GM23248 (cell line): ENCODE measurements at places on chromosomes 13 and 19. TPM values are rescaled to one million over a fixed set of nuclear protein-coding genes. Genes with fewer than 3 reads are reported as not detected.

GRCh38 chr13:48066310-48066989, 28.5 kb downstream of the MED4 start:
- DNase-seq, result peak; percentile 10

GRCh38 chr13:67493835-67494234, 263.7 kb upstream of the PCDH9 start:
- DNase-seq, result no peak

GRCh38 chr19:648305-648704, 8.6 kb downstream of the FGF22 start:
- no peak for DNase-seq

GRCh38 chr19:10115392-10116084, 4.0 kb downstream of the P2RY11 start:
- DNase-seq, result peak; percentile 31

- DNase-seq, result no peak
Observed at GRCh38 chr13:34719060-34719875, 222.8 kb upstream of the NBEA start.

DNA sequence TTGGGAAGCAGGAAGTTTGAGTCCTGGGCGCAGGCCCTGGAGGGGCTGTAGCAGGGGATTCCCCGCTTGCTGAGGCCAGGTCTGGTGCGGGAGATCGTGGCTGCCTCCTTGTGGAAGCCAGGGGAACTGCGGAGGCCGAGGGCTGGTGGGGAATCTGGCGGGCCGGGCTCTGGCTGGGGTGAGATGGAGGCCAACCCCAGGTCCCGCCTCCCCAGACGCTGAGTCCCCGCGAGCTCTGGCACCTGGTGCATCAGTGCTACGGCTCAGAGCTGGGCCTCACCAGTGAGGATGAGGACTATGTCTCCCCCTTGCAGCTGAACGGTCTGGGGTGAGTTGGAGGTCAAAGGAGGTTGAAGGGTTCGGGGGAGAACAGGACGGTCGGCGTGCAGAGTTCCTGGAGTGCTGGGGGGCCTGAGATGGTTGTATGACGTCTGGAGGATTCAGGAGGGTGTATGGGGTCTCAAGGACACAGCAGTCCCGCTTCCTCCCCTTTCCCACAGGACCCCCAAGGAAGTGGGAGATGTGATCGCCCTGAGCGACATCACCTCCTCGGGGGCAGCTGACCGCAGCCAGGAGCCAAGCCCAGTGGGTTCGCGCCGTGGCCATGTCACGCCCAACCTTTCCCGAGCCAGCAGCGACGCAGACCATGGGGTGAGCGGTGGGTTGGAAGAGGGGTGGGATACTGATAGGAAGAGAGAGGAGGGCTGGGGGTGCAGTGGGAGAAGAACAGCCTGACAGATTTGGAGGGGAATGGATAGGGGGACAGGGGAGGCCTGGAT, 13.1 kb downstream of the GRAMD1A start:
- peak; percentile 65 for DNase-seq

GRCh38 chr19:19460258-19460731, 54.8 kb downstream of the GATAD2A start:
- peak; percentile 42 for DNase-seq

DNA sequence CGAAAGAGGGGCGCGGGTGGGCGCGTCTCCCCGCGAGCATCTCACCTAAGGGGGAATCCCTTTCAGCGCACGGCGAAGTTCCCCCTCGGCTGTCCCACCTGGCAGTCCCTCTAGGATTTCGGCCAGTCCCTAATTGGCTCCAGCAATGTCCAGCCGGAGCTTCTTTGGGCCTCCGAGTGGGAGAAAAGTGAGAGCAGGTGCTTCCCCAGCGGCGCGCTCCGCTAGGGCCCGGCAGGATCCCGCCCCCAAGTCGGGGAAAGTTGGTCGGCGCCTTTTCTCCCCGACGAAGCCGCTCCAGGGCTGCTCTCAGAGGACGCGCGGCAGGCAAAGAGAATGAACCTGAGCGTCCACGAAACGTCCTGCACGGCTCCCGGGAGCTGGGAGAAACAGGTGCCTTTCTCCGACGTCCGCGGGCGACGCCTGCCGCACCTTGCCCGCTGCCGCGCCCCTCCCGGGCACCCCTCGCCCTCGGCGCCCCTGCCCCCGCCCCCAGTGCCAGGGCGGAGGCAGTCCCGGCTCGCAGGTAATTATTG, 366 bp upstream of the KL start:
- peak; percentile 8 for DNase-seq

DNA sequence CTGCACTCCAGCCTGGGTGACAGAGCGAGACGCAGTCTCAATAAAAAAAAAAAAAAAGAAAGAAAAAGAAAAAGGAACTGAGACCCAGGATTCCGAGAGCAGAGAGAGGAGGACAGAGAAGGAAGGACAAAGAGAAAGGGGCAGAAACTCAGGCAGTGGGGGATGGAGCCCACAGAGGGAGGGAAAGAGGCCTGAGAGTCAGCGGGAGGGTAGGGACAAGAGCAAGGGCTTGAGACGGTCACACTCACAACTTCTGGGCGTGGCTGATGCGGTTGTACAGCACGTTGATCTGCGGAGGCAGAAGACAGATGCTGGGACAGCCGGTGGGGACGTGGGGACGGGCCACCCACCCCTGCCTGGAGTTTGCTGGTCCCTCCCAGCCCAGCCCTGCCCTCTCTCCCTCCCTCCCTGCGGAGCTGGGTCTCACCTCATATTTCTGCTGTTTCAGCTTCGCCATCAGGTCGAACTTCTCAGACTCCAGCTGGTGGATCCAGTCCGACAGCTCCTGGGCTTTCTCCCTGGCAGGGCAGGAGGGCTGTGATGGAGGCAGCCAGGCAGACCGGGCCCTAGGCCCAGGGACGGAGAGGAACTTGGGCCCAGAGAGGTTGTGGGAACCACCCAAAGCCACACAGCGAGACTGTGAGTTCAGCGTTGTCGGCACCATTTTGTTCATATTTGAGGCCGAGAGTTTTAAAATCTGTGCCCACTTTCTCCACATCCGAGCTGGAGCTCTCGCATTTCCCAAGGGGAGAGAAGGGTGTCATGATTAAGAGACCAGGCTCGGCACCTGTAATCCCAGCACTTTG, 15.2 kb downstream of the TNNT1 start:
- DNase-seq, result no peak

DNA sequence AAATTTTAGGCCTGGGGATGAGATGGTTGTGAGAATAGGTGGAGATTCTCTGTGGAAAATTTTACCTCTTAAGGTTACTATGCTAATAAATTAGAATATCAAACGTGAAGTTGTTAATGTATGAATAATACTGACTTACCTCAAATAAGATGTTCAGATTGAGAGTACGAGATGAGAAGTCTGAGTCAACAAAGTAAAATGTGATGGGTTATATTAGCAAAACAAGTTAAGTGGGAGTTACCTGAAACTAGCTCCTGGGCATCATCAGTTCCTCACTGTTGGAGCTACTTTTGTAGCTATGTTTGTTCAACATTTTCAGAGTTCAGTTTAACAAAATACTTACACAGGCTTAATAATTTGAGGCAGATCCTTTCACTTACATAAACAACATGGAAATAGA, 108.6 kb downstream of the PIBF1 start:
- DNase-seq, result no peak

DNA sequence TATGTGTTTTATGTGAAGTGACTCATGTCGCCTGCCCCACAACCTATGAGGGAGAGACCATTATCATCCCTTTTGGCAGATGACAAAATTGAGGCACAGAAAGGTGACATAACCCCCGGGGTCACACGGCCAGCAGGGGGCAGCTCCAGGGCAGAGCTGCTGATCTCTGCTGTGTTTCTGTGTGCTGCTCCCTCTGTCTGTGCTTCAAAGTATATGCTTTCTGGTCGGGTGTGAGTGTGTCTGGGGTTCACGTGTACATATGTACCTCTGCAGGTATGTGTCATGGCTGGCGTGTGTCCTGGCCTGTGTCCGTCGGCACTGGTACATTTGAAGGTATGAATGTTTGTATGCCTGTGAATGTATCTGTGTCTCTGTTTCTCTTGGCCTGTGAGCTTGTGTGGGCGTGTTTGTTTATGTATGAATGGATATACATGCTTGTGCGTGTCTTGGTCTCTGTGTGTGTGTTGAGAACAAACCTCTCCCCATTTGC, 7.1 kb downstream of the LIPE start:
- peak; percentile 67 for DNase-seq

- no peak for DNase-seq
Observed at GRCh38 chr13:27037571-27037970, 134.0 kb downstream of the USP12 start.

- DNase-seq, result peak; percentile 97
Observed at GRCh38 chr13:30865123-30866049, 40.7 kb upstream of the MEDAG start.

DNA sequence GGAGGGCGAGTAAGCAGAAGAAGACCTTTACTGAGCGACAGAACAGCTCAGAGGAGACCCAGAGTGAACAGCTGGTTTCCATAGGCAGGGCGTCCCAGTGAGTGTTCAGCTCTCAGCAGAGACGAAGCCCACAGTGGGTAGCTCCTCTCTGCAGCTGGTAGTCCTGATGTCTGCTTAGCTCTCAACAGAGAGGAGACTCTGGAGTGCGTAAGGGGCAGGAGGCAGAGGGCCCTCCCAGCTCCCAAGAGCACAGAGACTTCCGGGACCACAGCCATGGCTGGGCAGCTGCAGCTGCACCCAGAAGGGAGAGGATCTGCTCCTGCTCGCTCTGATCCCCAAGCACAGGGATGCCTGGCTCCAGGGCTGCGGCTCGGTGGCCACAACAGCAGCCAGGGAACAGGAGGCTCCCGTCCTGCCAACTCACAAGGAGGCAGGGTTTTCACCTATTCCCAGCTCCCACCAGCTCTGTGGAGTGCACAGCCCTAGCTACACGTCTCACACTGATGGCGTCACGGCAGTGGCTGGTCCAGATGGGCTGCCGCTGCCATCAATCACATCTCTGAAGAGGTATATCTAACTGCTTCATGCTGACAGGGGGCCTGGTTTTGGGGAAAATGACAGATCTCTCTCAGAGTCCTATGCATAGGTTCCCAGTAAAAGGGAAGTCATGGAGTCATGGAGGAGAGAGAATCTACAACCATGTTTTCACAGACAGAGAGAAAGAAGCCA, 2660.1 kb upstream of the PCDH20 start:
- DNase-seq, result no peak

- no peak for DNase-seq
Observed at GRCh38 chr13:42420304-42420703, 148.4 kb downstream of the AKAP11 start.

DNA sequence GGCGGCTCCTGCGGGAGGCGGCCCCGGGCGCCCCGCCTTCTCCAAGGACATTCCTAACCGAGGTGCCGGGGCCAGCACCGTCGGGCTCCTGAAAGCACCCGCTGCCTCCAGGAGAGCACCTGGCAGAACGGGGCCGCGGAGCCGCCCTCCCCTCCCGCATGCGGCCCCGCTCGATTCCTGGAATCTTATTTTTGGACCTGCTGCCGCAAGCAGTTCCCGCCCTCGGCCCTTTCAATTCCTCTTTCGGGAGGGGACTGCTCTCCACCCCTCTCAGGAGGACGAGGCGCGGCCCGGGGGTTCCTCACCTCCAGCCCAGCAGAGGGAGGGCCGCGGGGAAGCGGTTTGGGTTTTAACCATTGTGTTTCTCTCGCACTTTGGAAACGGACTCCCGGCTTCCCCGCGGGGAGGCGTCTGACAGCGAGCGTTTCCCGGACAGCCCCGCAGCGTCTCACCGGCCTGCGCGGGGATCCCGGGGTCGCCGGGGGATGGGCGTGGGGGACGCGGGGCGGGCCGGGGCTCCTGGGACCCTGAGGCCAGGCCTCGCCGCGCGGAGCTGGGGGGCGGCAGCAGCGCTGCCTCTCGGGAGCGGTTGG, 849 bp downstream of the GAS6 start:
- DNase-seq, result peak; percentile 72

GRCh38 chr19:7385062-7385461, 36.3 kb downstream of the ARHGEF18 start:
- no peak for DNase-seq

- peak; percentile 63 for DNase-seq
Observed at GRCh38 chr19:20038358-20039202, 725 bp downstream of the ZNF682 start.

Gene VSTM1
- not detected in 2 replicates for polyA plus RNA-seq

Gene PSG11
- 0.36 and 0.85 TPM in 2 replicates for polyA plus RNA-seq

Gene FUT2
- 0.24 and 0.25 TPM in 2 replicates for polyA plus RNA-seq

Gene ZNF880
- polyA plus RNA-seq, result 30.7 and 32.5 TPM in 2 replicates

Gene CLEC11A
- polyA plus RNA-seq, result 122 and 127 TPM in 2 replicates

Gene CEACAM20
- not detected in 2 replicates for polyA plus RNA-seq

Gene ACER1
- polyA plus RNA-seq, result 0.16 TPM in 1 of 2 replicates, not detected in the other

Gene FPR1
- polyA plus RNA-seq, result not detected in 2 replicates

Gene VPS36
- polyA plus RNA-seq, result 34.6 and 42.6 TPM in 2 replicates

Gene BCL2L12
- polyA plus RNA-seq, result 16.6 and 16.7 TPM in 2 replicates

Gene ZNF823
- 1.9 and 3.0 TPM in 2 replicates for polyA plus RNA-seq
